ENCODE measurements at places on chromosomes 16 and 17. TPM values are rescaled to one million over a fixed set of nuclear protein-coding genes. Genes with fewer than 3 reads are reported as not detected.

GRCh38 chr16:11354733-11355574, 9.7 kb downstream of the RMI2 start:
- peak; percentile 74 for DNase-seq
- H3K36me3 ChIP-seq, result peaks cover 38% of the 10 kb centered on the region
- peak overlapping the region; percentile 96 for H3K27ac ChIP-seq
- peak overlapping the region; percentile 77 for H3K4me3 ChIP-seq
- peaks cover 75% of the 10 kb centered on the region for H3K4me1 ChIP-seq
- H3K27me3 ChIP-seq, result no peaks in the 10 kb centered on the region

The ABCA10 gene
- 0.82 TPM for total RNA-seq

DNA sequence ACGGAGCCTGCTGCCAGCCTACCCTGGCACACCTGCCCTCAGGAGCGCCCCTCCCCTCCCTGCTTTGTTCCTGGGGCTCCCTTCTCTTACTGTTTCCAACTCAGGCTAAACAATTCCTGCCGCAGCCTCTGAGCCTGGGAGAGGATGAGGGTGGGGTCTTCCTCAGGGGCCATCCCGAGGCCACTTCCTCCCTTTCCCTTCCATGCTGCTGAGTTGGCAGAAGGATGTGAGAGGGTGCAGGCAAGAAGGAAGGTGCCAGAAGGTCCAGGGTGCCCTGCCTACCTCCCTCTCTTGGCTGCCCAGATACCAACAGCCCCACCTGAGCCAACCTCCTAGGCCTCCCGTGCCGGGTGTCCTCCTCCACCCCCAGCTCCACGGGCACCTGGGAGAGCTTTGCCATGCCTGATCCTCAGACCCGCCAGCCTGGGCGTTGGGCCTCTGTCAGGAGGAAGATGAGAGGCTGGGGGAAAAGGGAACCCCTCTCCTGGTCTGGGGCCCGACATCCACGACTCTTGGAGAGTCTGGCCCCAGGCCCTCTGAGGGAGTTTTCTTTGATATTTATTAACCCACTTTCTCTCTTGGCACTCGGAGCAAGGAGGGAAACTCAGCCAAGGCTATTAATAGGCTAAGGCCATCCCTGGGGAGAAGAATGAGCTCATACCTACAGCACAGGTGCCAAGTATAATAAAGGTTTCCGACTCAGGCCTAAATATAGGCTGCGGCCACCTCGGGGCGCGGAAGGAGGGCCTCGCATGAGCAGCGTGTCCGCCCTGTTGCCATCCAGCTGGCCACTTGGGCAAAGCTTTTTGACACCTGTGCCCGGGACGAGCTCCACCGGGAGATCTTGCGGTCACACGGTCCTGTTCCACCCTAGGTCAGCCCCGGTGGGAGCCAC, 232.0 kb downstream of the ENGASE start:
- no peak overlapping the region for H3K27ac ChIP-seq
- H3K36me3 ChIP-seq, result no peaks in the 10 kb centered on the region
- H3K27me3 ChIP-seq, result peaks cover 6% of the 10 kb centered on the region
- no peak for DNase-seq

DNA sequence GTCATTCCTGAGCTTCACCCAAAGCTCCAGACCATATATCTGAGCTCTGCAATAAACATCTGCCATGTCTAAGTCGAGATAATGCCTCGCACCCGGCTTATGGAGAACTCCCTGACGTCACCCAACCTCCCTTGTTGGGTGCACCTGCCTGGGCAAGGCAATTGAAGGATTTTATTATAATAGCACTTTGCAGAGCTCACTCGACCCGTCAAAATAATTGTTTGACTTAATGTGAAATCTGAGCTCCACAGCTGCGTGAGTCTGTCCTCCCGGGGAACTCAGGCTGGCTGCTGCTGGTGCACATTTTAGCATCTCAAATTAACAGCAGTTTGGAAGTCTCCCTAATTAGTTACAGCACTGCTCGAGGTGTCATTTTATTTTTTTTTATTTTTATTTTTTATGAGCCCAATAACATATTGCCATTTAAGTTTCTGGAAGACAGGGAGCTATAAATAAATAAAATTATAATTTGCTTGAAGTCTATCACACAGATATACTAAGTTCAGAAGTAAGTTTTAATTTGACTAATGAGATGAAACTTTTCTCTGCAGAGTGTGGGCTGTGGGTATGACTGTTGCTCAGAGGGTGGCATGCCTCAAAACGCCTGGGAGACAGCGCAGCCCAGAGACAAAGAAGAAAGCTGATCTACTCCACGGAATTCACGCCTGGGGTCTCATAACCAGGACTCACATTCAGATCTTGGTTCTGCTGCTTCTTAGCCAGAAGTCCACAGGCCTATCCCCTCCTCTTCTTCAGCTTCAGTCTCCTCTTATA, 401.4 kb upstream of the C16orf82 start:
- no peak for DNase-seq
- H3K36me3 ChIP-seq, result no peaks in the 10 kb centered on the region
- peaks cover 6% of the 10 kb centered on the region for H3K27me3 ChIP-seq
- H3K4me1 ChIP-seq, result peaks cover 6% of the 10 kb centered on the region

GRCh38 chr17:31736855-31737625, 122.0 kb downstream of the COPRS start:
- no peaks in the 10 kb centered on the region for H3K36me3 ChIP-seq
- peaks cover 32% of the 10 kb centered on the region for H3K27me3 ChIP-seq
- H3K27ac ChIP-seq, result no peak overlapping the region
- no peak overlapping the region for H3K4me3 ChIP-seq

DNA sequence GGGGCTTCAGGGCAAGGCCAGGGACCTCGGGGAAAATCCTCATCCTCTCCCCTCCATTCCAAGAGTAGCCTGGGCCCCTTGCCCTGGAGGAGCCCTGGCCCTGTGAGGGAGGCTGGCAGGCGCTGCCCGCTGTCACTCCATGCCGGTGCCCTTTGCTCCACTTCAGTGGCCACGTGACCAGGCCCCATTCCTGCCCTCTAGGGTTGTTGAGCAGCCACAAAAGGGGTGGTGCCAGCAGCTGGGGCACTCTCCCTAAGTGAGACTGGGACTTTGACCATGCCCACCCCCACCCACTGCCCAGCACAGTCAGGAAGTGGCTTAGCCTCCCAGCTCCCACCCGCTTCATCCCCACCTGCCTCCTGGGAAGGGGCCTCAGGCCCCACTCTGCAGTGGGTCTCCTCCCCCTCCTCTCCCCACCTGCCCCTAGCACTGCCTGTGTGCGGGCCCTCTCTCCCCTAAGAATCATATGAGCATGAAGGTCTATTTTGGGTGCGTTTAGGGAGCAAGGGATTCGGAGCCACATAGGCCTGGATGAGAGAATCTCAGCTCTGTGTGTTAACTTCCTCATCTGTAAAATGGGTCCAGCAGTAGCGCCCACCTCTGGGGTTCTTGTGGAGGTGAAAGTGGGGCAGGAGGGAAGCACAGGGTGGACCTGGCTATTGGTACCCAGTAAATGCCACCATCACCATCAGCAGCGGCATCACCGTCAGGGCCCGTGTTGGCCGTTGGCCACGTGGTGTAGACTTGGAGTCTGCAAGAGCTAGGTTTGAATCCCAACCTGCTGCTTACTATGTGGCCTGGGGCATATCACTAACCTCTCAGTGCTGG, 7.2 kb downstream of the PDK2 start:
- peaks cover 7% of the 10 kb centered on the region for H3K4me1 ChIP-seq
- no peaks in the 10 kb centered on the region for H3K36me3 ChIP-seq
- H3K4me3 ChIP-seq, result no peak overlapping the region
- H3K27ac ChIP-seq, result no peak overlapping the region
- DNase-seq, result no peak

The CACNG1 gene
- not detected for total RNA-seq

DNA sequence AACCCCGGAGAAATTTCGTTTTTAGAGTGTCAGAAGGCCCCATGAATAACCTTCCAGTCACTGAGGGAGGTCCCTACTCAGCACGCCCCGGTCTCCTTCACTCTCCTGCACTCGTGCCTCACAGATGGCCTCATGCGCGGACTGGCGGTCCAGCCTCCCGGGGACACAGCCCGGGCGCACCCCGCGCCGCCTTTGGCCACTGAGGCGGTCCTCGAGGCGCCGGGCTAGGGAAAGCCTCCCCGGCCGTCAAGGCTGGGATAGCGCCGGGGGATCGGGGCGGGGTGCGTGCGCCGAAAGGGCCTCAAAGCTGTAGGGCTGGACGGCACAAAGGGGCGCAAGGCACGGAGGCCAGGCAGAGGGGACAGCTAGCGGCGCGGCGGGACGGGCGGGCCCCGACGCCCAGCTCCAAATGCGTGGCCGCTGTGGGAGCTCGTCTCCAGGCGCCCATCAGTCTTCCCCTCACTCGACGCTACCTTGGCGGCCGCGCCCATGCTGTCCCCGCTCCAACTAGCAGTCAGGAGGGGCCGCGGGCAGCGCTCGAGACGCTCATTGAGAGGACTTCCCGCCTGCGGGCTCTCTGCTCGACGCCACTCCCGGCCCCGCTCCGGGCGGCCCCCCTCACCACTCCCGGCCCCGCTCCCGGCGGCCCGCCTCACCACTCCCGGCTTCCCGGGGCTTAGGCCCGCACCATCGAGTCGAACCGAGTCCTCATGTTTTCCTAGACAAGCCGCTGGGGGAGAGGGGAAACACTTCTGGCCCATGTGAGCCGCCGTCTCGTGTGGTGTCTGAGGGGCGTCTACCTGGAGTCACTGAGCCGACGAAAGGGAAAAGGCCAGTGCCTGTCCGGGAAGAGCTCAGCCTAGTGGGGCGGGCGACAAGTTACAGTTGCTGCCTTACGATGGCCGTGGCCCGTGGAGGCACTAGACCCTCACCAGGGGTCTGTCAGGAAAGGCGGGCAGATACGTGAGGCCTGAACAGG, at the start of gene USP6:
TSS of gene USP6 (plus strand) at position 360 of the 979 bp plus-strand sequence. CDS start 14,336 bp downstream, outside the sequence.
- peaks cover 2% of the 10 kb centered on the region for H3K4me1 ChIP-seq
- peak; percentile 29 for DNase-seq
- H3K27ac ChIP-seq, result no peak within 1 kb of the TSS

GRCh38 chr17:69428252-69428980, 13.9 kb downstream of the MAP2K6 start:
- H3K36me3 ChIP-seq, result peaks cover 8% of the 10 kb centered on the region
- H3K4me1 ChIP-seq, result peaks cover 25% of the 10 kb centered on the region
- H3K27ac ChIP-seq, result no peak overlapping the region

The MRPL10 gene
- total RNA-seq, result 49.7 TPM

DNA sequence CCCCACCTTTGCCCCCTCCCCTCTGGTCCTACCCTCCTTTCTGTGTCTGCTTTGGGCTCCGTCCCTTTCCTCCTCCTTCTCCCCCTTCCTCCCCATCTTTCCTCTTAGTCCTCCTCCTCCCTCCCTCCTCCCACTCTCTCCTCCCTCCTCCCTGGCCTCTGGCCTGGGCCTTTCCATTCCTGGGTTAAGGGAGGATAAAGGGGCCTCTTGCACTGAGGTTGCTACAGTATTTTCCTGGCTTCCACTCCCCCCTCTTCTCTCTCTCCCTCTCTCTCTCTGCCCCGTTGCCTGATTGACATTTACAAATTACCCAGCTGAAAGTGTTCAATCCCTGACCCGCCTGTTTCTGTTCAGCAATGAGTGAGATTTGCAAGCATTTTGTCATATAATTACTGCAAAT, 44.0 kb downstream of the MRM1 start:
- H3K4me1 ChIP-seq, result peaks cover 19% of the 10 kb centered on the region
- no peak overlapping the region for H3K27ac ChIP-seq
- no peak overlapping the region for H3K4me3 ChIP-seq
- H3K27me3 ChIP-seq, result peaks cover 62% of the 10 kb centered on the region
- no peaks in the 10 kb centered on the region for H3K36me3 ChIP-seq
- DNase-seq, result no peak

GRCh38 chr16:63311313-63311712, 1275.1 kb upstream of the CDH8 start:
- H3K27me3 ChIP-seq, result no peaks in the 10 kb centered on the region
- no peaks in the 10 kb centered on the region for H3K36me3 ChIP-seq
- no peak overlapping the region for H3K4me3 ChIP-seq
- H3K27ac ChIP-seq, result no peak overlapping the region
- no peaks in the 10 kb centered on the region for H3K4me1 ChIP-seq
- no peak for DNase-seq

The TBC1D3K gene
- not detected for total RNA-seq

The MMP15 gene
- 0.62 TPM for total RNA-seq

DNA sequence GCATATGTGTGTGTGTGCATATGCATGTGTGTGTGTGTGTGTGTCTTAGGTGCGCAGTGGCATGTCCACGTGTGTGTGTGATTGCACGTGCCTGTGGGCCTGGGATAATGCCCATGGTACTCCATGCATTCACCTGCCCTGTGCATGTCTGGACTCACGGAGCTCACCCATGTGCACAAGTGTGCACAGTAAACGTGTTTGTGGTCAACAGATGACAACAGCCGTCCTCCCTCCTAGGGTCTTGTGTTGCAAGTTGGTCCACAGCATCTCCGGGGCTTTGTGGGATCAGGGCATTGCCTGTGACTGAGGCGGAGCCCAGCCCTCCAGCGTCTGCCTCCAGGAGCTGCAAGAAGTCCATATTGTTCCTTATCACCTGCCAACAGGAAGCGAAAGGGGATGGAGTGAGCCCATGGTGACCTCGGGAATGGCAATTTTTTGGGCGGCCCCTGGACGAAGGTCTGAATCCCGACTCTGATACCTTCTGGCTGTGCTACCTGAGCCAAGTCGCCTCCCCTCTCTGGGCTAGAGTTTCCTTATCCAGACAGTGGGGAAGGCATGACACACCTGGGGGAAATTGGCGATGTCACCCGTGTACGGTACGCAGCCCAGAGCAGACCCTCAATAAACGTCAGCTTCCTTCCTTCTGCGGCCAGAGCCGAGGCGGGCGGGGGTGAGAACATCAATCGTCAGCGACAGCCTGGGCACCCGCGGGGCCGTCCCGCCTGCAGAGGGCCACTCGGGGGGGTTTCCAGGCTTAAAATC, 47.6 kb downstream of the IL21R start:
- H3K4me1 ChIP-seq, result peaks cover 52% of the 10 kb centered on the region
- peak overlapping the region; percentile 64 for H3K4me3 ChIP-seq
- peaks cover 52% of the 10 kb centered on the region for H3K36me3 ChIP-seq
- H3K27me3 ChIP-seq, result no peaks in the 10 kb centered on the region

DNA sequence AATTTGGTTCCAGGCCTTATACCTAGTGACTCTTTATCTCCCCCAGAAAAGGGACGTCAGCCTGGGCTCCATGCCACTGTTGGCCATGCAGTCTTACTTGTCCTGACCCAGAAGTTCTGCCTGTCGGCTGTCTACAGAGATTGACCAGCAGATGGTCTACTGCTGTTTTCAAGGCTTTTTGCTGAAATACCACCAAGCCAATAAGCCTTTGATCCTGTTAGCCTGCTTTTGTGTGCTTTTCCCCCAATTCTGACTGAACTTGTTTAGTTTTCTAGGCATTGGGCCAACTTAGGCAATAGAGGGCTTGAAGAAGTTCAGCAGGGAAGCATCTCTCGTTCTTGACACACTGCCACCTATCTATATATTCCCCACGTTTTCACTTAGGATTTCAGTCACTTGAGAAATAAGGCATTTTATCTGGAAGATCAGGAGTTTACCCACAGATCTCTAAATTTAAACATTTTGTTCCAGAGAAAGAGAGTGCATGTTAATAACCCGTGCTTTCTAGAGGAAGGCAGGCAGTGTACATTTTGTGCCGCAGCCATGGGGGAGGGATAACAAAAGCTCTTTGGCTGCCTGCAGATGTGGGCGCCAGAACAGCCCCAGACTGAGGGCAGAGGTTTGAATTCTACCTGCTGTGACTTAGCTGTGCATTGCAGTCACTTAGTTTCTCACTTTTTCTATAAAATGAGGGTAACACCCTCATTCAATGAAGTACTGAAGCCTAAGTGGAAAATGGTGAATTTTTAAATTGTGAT, 12.3 kb upstream of the CARMIL2 start:
- H3K4me3 ChIP-seq, result no peak overlapping the region
- no peak overlapping the region for H3K27ac ChIP-seq
- H3K27me3 ChIP-seq, result no peaks in the 10 kb centered on the region
- peaks cover 2% of the 10 kb centered on the region for H3K4me1 ChIP-seq

The KRTAP9-8 gene
- total RNA-seq, result not detected

GRCh38 chr17:9313346-9313745, 262.3 kb downstream of the STX8 start:
- no peaks in the 10 kb centered on the region for H3K27me3 ChIP-seq
- H3K4me3 ChIP-seq, result no peak overlapping the region
- peaks cover 1% of the 10 kb centered on the region for H3K36me3 ChIP-seq
- no peaks in the 10 kb centered on the region for H3K4me1 ChIP-seq
- no peak overlapping the region for H3K27ac ChIP-seq
- DNase-seq, result no peak

Data from activated naive CD8-positive, alpha-beta T cell treated with anti-CD3 and anti-CD28 coated beads, Interleukin-2, amount 10 ng/mL, durations not matched to agents 7 days and 5 days (primary cell).